WTC11 (cell line): ENCODE measurements at places on chromosomes 7 and 10. TPM values are rescaled to one million over a fixed set of nuclear protein-coding genes. Genes with fewer than 3 reads are reported as not detected.

Gene KCP
- 2.5 to 2.9 TPM (median 2.7 TPM) in 3 replicates for total RNA-seq

Gene CCDC136
- total RNA-seq: 47.4 to 51.0 TPM (median 49.5 TPM) in 3 replicates

Gene SLC16A12
- total RNA-seq: 8.0 to 10.9 TPM (median 8.3 TPM) in 3 replicates

Gene NPTX2
- 10.9 to 17.0 TPM (median 15.9 TPM) in 3 replicates for total RNA-seq

Gene KIF20B
- 56.9 to 70.2 TPM (median 57.3 TPM) in 3 replicates for total RNA-seq

Gene BTBD16
- not detected in 3 replicates for total RNA-seq

Gene SLC29A4
- total RNA-seq: 11.8 to 14.4 TPM (median 11.9 TPM) in 3 replicates

DNA sequence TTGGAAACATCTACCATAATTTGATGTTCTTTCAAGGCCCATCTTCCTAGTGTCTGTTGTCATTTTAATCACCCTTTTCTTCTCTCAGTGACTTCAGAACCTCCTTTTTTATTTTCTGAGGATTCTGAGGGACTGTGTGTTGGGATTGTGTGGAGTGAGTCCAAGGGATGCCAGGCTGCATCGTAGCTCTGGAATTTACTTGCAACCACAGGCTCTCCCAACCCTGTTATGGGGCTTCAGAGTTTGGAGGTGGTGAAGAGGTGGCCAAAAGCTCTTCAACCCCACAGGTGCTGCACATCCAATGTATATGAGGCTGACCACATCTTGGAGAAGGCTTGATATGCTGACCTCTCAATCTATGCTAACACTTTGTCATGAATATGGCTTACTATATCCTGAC is 79.5 kb upstream of the GPR141 start:
- no peak overlapping the region for H3K27ac ChIP-seq
- no peaks in the 10 kb centered on the region for H3K4me1 ChIP-seq
- H3K27me3 ChIP-seq: no peaks in the 10 kb centered on the region
- H3K36me3 ChIP-seq: no peaks in the 10 kb centered on the region

DNA sequence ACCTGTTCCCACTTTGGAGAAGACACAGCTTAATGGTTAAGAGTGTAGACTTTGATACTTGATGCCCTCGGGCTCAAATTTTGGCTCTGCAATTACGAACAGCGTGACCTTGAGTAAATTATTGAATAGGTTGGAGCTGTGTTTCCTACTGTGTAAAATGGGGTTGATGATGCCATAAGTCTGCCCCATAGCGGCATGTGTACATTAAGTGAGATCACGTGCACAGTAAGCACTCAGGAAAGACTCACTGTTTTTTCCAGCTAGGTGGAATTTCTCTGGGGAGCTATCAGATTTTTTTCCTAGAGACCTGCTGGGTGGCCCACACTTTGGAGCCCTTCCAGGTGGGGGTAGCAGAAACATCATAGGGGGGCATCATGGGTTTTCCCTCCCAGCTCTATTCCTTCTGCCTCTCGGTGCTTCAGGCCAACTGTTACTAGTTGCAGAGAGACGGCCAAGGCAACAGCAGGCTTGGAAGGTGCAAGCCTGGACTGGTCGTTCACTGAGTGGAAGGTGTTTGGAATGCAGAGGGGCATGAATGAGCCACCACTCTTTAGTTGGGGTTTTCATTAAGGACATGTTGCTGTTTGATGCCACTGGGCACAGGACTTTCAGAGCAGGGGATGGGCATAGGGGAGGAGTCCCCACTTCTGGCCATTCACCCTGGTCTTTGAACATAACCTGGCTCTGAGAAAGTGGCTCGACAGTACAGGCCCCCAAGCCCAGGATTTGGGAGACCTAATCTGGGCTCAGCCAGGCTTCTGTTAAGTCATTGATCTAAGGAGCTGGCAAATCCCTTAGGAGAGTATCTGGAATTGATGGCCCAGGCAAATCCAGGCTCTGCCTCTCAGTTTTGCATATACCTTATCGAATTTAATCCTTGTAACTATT is 64.0 kb downstream of the SYPL1 start:
- H3K4me1 ChIP-seq: peaks cover 4% of the 10 kb centered on the region
- H3K36me3 ChIP-seq: peaks cover 4% of the 10 kb centered on the region; the same call in 1 of the 2 replicates
- DNase-seq: no peak
- no peaks in the 10 kb centered on the region; the same call in none of the 2 replicates for H3K27me3 ChIP-seq
- H3K4me3 ChIP-seq: no peak overlapping the region
- H3K27ac ChIP-seq: no peak overlapping the region

GRCh38 chr10:50281210-50281966 is 30.1 kb upstream of the ASAH2 start:
- no peaks in the 10 kb centered on the region for H3K36me3 ChIP-seq
- no peak overlapping the region for H3K27ac ChIP-seq
- peaks cover 5% of the 10 kb centered on the region; the same call in 1 of the 2 replicates for H3K27me3 ChIP-seq
- no peak for DNase-seq
- no peak overlapping the region for H3K4me3 ChIP-seq

DNA sequence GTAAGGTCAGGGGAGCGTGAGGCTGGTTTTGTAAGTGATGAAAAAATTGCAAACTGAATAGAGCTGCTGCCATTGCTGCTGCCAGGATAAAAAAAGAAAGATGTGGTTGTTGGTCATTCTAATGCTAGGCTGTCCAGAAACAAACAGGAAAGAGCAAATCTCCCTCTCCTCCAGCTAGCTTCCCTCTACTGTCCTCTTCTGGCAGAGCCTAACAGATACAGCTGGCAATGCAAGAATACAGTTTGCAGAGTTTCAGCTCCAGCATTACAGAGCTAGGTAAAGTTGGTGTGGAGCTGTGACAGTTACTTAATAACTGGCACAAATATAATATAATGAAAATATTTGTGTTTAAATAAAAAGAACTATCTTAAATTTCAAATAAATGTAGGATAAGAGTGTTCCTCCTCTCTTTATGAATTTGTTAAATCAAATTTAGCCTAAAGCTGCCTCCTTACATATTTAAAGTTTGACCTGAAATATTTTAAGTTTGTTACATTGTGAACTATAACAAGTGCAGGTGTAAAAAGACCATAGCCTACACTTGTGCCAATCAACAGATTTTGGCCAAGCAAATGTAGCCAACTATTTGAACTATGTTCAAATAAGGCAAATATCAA is 407.7 kb downstream of the SH2D4B start:
- DNase-seq: no peak
- H3K4me3 ChIP-seq: no peak overlapping the region
- H3K27me3 ChIP-seq: no peaks in the 10 kb centered on the region; the same call in 1 of the 2 replicates

GRCh38 chr10:21687266-21688008 is 153.4 kb downstream of the MLLT10 start:
- DNase-seq: no peak
- peaks cover 6% of the 10 kb centered on the region for H3K4me1 ChIP-seq
- no peak overlapping the region for H3K4me3 ChIP-seq
- H3K36me3 ChIP-seq: no peaks in the 10 kb centered on the region

DNA sequence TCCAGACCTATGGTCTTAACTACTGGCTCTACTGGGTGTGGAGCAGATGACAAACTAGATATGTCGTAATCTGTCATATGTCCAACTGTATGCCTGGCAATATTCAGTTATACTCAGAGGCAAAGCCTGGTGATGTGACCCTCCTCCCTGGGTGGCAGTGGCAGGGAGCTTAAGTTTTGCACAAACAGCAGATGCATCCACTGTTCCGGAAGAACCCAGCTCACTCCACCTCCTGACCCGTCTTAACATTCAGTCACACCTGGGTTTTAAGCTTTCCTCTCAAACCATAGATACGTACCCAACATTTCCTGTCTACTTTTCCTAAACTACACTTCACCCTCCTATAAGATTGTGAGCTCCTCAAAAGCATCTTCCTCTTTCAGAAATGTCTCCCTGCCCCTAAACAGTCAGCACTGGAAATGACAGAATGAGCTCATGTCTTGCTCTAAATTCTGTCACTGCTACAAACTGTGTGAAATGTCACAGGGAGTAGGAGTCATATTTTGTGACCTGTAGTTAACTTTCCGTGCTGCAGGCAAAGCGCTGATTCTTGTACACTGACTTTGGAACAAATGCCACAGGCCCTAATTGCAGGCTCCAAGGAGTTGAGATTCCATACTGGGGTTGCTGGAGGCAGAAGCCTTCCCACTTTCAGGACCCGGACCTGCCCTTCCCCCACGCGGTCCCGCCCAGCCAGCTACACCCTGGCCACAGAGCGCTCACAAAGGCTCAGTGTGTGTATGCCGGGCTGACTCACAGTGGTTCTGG is 23.9 kb downstream of the SCD start:
- peaks cover 15% of the 10 kb centered on the region for H3K4me1 ChIP-seq
- H3K4me3 ChIP-seq: peak overlapping the region; percentile 26
- no peaks in the 10 kb centered on the region for H3K27me3 ChIP-seq
- no peaks in the 10 kb centered on the region for H3K36me3 ChIP-seq
- H3K27ac ChIP-seq: peak overlapping the region; percentile 92
- DNase-seq: peak; percentile 75

DNA sequence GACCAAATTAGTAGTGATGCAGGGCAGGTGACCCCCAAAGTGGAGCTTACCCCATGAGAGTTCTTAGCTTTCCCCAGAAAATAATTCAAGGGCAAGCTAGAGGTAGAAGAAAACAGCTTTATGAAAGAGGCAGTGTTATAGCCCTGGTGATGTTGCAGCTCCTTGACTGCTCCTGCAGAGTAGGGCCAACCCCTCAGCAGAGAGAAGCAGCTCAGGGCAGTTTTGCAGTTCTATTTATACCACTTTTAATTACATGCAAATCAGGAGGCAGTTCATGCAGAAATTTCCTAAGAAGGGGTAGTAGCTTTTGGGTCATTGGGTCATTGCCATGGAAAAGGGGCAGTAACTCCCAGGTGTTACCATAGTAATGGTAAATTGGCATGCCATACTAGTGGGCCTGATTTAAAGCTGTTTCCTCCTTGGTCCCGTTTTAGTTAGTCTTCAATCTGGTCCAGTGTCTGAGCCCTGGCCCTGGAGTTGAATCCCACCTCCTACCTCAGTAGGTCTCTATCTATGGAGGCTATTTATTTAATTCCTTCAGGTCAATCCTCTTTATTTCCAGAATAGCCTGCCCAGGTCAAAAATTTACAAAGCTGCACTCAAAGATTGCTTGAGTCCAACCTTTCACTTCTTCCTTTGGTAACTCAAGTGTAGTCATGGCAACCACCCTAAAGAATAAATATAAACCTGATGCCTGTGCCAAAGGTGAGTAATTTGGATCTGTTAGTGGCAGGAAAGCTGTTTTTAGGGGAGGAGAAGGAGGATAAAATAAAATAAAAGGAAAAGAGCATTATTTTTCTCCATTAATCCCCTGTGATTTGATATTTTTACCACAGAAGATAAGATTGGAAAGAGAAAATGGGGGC is 29.5 kb downstream of the PLXDC2 start:
- H3K4me1 ChIP-seq: peaks cover 58% of the 10 kb centered on the region
- no peak overlapping the region for H3K4me3 ChIP-seq
- DNase-seq: no peak

DNA sequence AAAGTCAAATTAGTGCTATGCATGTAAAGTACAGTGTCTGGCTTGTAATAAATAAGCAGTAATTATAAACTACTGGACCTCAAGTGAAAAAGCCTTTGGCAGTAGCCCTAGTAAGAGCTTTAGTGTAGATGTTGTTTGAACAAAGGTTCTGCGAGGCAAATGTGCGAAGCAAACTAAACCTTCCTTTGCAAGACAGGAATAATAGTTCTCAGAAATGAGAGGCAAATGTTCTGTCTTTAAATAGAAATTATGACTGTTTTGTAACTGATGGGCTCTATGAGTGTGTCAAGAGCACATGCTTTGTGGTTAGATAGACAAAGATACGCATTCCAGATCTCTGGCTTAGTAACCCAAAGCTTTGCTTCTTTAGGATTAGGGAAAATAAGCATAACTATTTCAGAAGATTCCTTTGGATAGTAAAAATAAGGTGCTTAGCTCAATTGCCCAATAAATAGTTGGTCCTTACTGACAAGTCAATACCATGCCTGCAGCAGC is 169.2 kb upstream of the CDC14C start:
- H3K4me3 ChIP-seq: no peak overlapping the region
- DNase-seq: no peak
- H3K27me3 ChIP-seq: no peaks in the 10 kb centered on the region
- peaks cover 6% of the 10 kb centered on the region; the same call in 1 of the 2 replicates for H3K4me1 ChIP-seq
- no peak overlapping the region for H3K27ac ChIP-seq

GRCh38 chr10:3652886-3653285 is 132.1 kb downstream of the KLF6 start:
- no peak overlapping the region for H3K27ac ChIP-seq
- H3K4me3 ChIP-seq: no peak overlapping the region
- peaks cover 6% of the 10 kb centered on the region; the same call in 1 of the 2 replicates for H3K4me1 ChIP-seq
- H3K27me3 ChIP-seq: no peaks in the 10 kb centered on the region
- no peaks in the 10 kb centered on the region for H3K36me3 ChIP-seq

GRCh38 chr7:14596421-14596820 is 306.1 kb downstream of the DGKB start:
- no peaks in the 10 kb centered on the region for H3K4me1 ChIP-seq
- H3K36me3 ChIP-seq: no peaks in the 10 kb centered on the region
- no peak for DNase-seq
- H3K4me3 ChIP-seq: no peak overlapping the region
- H3K27me3 ChIP-seq: no peaks in the 10 kb centered on the region
- no peak overlapping the region for H3K27ac ChIP-seq

DNA sequence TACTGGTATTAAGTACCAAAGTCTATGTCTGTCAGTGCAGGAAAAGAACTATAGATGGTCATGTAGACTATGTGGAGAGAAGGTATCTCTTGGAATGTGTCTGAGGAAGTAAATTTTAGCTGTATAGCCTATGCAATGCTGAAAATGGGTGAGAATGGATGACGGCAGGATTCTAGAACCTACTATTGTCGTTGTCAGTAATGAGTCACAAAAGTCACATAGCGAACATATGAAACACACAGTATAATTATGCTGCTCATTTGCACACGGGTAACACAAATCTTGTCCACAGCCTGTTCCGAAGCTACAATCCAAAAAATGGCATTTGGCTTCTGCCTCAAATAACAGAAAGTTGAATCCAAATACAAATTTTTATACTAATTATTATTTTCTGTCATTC is 33.6 kb upstream of the KMT2E start:
- H3K27ac ChIP-seq: peak overlapping the region; percentile 11; the same call in 1 of the 2 replicates
- DNase-seq: no peak
- H3K36me3 ChIP-seq: no peaks in the 10 kb centered on the region
- no peak overlapping the region for H3K4me3 ChIP-seq

GRCh38 chr10:133162910-133163856 is 3.2 kb downstream of the KNDC1 start:
- peaks cover 17% of the 10 kb centered on the region for H3K4me1 ChIP-seq
- no peak for DNase-seq
- H3K4me3 ChIP-seq: no peak overlapping the region
- no peaks in the 10 kb centered on the region for H3K27me3 ChIP-seq
- peak overlapping the region; percentile 37; the same call in 1 of the 2 replicates for H3K27ac ChIP-seq

GRCh38 chr10:122196218-122196617 is 74.9 kb upstream of the BTBD16 start:
- DNase-seq: no peak
- peaks cover 17% of the 10 kb centered on the region for H3K4me1 ChIP-seq
- no peaks in the 10 kb centered on the region for H3K27me3 ChIP-seq

GRCh38 chr7:24381894-24382505 is 98.0 kb downstream of the NPY start:
- H3K36me3 ChIP-seq: peaks cover 13% of the 10 kb centered on the region
- no peaks in the 10 kb centered on the region for H3K27me3 ChIP-seq
- H3K4me3 ChIP-seq: no peak overlapping the region
- no peak for DNase-seq
- peak overlapping the region; percentile 89 for H3K27ac ChIP-seq
- peaks cover 63% of the 10 kb centered on the region for H3K4me1 ChIP-seq

- no peak overlapping the region for H3K4me3 ChIP-seq
- no peak overlapping the region for H3K27ac ChIP-seq
- no peak for DNase-seq
These were observed 308.4 kb downstream of the SKIDA1 start for GRCh38 chr10:21217107-21217506.

GRCh38 chr7:81484261-81484660 is 285.6 kb downstream of the HGF start:
- no peak overlapping the region for H3K4me3 ChIP-seq
- H3K4me1 ChIP-seq: peaks cover 7% of the 10 kb centered on the region; the same call in 1 of the 2 replicates
- H3K36me3 ChIP-seq: peaks cover under 1% of the 10 kb centered on the region; the same call in 1 of the 2 replicates
- H3K27me3 ChIP-seq: no peaks in the 10 kb centered on the region
- DNase-seq: peak; percentile 18
